ENCODE measurements at places on chromosomes 1 and 21.
A peak's percentile ranks its signal among the peaks of the same experiment; 100 is the strongest.

DNA sequence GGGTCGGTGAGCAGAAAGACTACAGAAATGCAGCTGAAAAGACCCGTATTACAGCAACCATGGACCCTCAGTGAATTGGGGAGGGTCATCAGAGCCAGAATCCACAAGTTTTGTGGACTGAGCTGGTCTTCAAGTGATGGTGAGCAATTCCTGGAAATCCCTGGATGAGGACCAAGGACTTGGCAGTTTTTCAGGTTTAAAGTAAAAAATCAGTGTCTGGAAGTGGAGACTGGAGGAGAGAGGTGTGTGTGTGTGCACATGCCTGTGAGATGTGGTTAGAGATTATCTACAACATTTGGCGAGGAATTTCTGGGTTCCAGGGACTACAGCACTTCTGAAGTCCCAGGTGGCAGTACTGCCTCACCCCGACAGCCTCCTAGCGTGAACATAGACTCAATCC, 56.4 kb downstream of the KIRREL1 start:
- H3K4me3 ChIP-seq: no peak overlapping the region
- H3K4me1 ChIP-seq: peaks cover 12% of the 10 kb centered on the region
- no peaks in the 10 kb centered on the region for H3K36me3 ChIP-seq
- no peak overlapping the region for H3K27ac ChIP-seq
- DNase-seq: no peak
- no peaks in the 10 kb centered on the region for H3K27me3 ChIP-seq

DNA sequence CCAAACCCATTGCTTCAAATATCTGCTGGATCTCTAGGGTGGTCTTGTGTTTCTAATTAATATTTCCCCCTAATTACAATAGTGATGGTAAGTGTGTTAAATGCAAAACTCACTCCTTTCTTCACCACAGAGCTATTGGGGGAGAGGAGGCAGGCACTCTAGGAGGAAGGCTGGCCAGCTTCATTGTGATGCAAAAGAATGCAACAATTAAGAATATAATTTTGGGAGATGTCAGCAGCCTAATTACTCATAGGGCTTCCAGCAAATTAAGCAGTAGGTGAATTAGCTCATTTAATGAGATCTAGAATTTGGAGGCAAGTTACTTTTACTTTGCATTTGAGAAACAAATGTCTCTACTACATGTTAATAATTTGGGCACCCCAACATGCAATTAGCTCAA, 560.4 kb upstream of the DAB1 start:
- H3K4me1 ChIP-seq: no peaks in the 10 kb centered on the region
- no peak for DNase-seq
- no peak overlapping the region for H3K27ac ChIP-seq
- no peak overlapping the region for H3K4me3 ChIP-seq

DNA sequence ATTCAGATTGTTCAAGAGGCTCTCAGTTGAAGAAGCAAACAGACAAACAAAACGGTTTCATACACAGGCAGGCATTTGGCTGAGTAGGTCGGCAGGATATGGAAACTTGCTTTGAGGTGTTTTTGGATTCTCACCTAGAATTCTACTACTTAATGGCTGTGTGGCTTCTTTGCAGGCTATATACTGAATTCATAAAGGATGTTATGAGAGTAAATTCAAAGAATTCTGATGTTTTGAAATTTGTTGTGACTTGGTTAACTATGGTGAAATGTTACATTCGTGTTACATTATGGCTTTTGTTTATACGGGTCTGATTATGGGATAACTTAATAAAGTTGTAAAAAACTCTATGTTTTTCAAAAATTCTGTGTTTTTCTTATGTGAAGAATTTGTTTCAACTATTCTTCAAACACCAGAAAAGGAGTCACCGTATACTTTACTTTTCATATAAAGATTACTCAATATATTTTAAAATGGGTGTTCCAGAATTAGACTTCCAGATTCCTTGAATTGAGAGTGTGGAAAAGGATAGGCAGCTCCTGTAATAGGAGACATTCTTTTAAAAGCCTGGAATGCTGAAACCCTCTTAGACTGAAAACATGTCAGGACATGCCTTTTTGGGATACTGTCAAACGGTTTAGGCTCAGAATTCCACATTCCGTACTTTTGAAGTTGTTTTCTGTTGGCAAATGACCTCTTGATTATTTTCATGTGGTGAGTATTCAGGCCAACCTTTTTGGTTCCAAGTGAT, 8.2 kb upstream of the IRF2BP2 start:
- H3K27ac ChIP-seq: peak overlapping the region; percentile 75
- no peaks in the 10 kb centered on the region for H3K27me3 ChIP-seq
- H3K36me3 ChIP-seq: no peaks in the 10 kb centered on the region
- peak overlapping the region; percentile 21 for H3K4me3 ChIP-seq
- H3K4me1 ChIP-seq: peaks cover 58% of the 10 kb centered on the region

DNA sequence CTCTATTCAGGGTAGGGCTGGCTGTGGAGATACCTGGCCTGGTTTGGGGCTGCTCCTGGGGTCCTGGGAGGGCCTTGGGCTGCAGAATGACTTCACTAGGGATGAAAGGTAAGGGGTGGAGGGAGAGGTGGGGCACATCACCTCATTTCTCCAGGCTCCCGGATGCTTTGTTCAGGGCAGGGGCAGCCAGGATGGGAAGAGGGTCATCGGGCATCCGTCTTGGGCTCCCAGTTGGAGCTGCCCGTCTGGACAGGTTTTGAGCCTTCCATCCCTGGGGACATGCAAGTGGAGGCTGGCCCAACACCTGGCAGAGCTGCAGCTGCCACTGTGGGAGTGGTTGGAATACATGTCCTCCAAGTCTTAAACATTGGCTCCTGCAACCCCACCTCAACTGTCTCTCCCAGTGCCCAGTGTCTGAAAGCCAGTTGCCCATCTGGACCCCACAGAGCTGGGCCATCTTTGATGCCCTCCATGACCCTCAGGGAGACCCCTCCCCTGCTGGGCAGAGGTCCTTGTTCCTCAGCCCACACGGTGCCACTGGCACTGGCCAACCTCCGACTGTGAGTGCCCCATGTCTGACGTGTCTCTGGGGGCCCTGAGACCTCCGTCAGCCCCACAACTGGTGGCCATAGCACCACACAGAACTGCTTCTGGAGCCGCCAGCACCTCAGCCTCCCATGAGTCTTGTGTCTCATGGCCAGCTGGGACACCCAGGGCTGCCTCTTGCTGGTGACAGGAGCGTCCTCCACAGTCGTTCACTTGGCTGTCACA, 52.8 kb downstream of the TRIM11 start:
- H3K36me3 ChIP-seq: no peaks in the 10 kb centered on the region
- no peak for DNase-seq
- H3K4me3 ChIP-seq: no peak overlapping the region
- no peaks in the 10 kb centered on the region for H3K27me3 ChIP-seq

DNA sequence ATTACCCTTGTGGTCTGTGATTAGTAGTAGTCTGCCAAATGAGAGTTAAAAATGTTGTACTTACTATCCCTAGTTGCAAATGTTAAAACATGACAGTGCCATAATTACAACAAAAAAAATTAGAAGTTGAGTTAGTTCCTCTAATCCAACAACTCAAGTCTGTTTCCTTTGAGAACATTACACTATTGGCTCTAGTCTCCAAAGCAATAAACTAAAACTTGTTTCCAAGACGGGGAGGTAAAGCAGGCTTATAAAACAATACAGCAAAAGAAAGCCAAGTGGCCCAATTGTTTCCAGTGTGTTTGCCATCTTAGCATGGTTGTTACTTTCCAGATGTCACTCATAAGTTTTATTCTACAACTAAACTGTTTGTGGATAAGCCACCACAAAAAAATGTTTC, 11.6 kb downstream of the KYAT3 start:
- peaks cover 17% of the 10 kb centered on the region for H3K4me1 ChIP-seq
- H3K27me3 ChIP-seq: no peaks in the 10 kb centered on the region
- no peak for DNase-seq
- H3K27ac ChIP-seq: no peak overlapping the region

- H3K4me3 ChIP-seq: no peak overlapping the region
- peaks cover 66% of the 10 kb centered on the region for H3K36me3 ChIP-seq
- H3K4me1 ChIP-seq: no peaks in the 10 kb centered on the region
- no peak for DNase-seq
- no peaks in the 10 kb centered on the region for H3K27me3 ChIP-seq
Observed at GRCh38 chr1:3785456-3786157, 10.7 kb downstream of the LRRC47 start.

- H3K4me1 ChIP-seq: peaks cover 10% of the 10 kb centered on the region
- no peaks in the 10 kb centered on the region for H3K36me3 ChIP-seq
- no peaks in the 10 kb centered on the region for H3K27me3 ChIP-seq
- no peak for DNase-seq
Observed at GRCh38 chr1:7579016-7579415, 192.1 kb upstream of the VAMP3 start.

Measured in thoracic aorta (tissue), 2 donors.